ENCODE measurements at places on chromosomes 7 and 10. TPM values are rescaled to one million over a fixed set of nuclear protein-coding genes. Genes with fewer than 3 reads are reported as not detected.

Gene AVPI1
- total RNA-seq = 28.7 TPM

Gene COBL
- 1.6 TPM for total RNA-seq

Gene RBP3
- total RNA-seq = not detected

Gene SPAG6
- total RNA-seq = not detected

Gene AOAH
- total RNA-seq = 0.53 TPM

Gene KLLN
- total RNA-seq = 0.41 TPM

Gene MYL7
- not detected for total RNA-seq

Gene IL15RA
- total RNA-seq = 10.3 TPM

Gene PLEKHS1
- not detected for total RNA-seq

Gene PSAP
- total RNA-seq = 497 TPM

Gene CXCL12
- 0.02 TPM for total RNA-seq

Gene HOXA11
- 1.2 TPM for total RNA-seq

Gene JCAD
- total RNA-seq = 3.2 TPM

Gene GPR158
- 7.3 TPM for total RNA-seq

Gene UCN3
- total RNA-seq = not detected

Gene MLXIPL
- total RNA-seq = not detected

Gene NPC1L1
- not detected for total RNA-seq

Gene SPDYE2B
- total RNA-seq = not detected

Gene TMEM229A
- total RNA-seq = not detected

Gene C10orf88
- total RNA-seq = 6.6 TPM

Gene GPRIN2
- not detected for total RNA-seq

Gene PHYHIPL
- not detected for total RNA-seq

Gene GDF2
- total RNA-seq = not detected

Gene INMT
- total RNA-seq = not detected

Gene TRIM73
- total RNA-seq = 0.03 TPM

Gene CYP2E1
- not detected for total RNA-seq

Gene NKX1-2
- 0.22 TPM for total RNA-seq

Gene FAM13C
- 0.22 TPM for total RNA-seq

Gene KAZALD1
- total RNA-seq = 19.3 TPM

Gene ABCA13
- 0.62 TPM for total RNA-seq

Gene KNDC1
- 3.2 TPM for total RNA-seq

Gene PAX4
- not detected for total RNA-seq

Gene SPDYE2
- total RNA-seq = not detected

Gene COX19
- 8.8 TPM for total RNA-seq

Gene CCDC172
- total RNA-seq = not detected

Gene NUTM2E
- not detected for total RNA-seq

Gene TCF7L2
- total RNA-seq = 3.0 TPM

Gene EFCAB10
- not detected for total RNA-seq

Gene VCL
- total RNA-seq = 146 TPM

Gene DGKI
- total RNA-seq = 0.29 TPM

Gene RPEL1
- total RNA-seq = 0.17 TPM

Gene ARHGEF35
- not detected for total RNA-seq

Gene AGMO
- total RNA-seq = not detected

Gene ODAD2
- total RNA-seq = 53.3 TPM

Gene PIK3CG
- 5.4 TPM for total RNA-seq

Gene PRKG1
- 0.22 TPM for total RNA-seq

Gene GRID1
- total RNA-seq = 5.2 TPM
